ENCODE measurements at places on chromosomes 3 and 15.

DNA sequence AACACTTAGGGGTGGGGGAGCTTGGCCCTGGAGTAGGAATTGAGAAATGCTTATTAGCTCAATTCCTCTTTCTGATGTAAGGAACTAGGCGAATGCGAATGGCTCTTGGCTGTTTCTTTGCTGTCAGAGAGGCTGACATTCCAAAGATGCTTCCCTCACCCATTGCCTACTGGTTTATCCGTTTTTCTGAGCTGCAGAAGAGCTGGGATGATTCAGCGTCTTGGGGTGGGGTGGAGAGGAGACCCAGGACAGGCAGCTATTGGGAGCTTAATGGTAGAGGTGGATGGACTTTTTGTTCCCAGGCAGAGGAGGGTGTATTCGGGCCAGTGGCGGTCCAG lies 9.8 kb downstream of the PLEKHO2 start:
- DNase-seq, result no peak

- no peak for DNase-seq
Observed at GRCh38 chr3:116776880-116777785, 67.6 kb downstream of the TUSC7 start.

- no peak for DNase-seq
Observed at GRCh38 chr3:32482693-32483092, 20.0 kb downstream of the CMTM6 start.

DNA sequence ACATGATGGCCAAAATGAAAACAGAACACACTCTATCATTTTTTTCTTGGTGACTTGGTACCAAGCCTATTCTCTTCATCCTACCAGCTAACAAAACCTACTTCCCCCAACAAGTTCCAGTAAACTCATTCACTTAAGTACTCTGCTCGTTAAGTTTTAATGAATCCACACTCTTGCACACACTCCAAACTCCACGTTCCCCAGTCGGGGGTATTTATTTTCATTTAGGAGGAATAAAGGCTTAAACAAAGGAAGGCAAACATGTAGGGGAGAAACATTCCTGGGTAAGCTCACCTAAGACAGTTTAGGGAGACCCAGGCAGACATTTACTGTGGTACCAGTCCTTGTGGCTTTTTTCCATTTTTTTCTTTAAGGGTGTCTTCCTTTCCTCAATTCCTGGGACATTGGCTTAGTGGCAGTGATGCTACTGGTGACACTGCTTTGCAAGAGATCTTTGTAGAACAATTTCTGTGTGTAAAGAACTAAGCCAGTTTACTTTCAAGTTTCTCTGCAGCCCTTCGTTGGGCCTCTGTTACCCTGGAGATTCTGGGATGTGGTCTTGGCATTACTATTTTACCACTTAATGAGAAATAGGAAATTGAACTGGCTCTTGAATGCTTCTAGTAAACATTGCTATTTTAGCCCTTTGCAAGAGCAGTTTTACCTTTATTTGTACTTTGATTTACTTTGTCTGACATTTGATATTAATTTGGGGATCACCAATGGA lies 117.3 kb upstream of the C15orf61 start:
- DNase-seq, result no peak

- DNase-seq, result no peak
Observed at GRCh38 chr3:10928961-10929471, 63.5 kb upstream of the SLC6A1 start.

- DNase-seq, result peak; percentile 69
Observed at GRCh38 chr3:11290743-11291680, 18.8 kb downstream of the ATG7 start.

DNA sequence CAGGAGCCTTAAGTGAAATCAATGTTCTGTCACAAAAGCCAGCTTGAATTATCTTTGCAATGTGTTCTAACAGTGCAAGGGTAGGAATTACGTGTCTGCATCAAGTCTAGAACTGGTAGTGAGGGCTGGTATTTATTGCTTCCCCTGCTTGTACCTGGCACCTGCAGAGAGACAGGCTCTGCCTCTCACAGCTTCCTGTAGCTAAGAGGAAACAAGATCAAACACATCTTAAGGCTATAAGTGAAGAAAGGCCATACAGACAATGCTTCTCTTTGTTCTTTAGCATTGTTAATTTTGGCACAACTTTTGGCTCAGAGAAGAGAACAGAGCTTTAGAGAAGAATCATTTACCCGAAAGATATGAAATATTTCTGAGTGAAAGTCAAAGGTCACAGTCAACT lies 479.9 kb downstream of the GRM7 start:
- no peak for DNase-seq

DNA sequence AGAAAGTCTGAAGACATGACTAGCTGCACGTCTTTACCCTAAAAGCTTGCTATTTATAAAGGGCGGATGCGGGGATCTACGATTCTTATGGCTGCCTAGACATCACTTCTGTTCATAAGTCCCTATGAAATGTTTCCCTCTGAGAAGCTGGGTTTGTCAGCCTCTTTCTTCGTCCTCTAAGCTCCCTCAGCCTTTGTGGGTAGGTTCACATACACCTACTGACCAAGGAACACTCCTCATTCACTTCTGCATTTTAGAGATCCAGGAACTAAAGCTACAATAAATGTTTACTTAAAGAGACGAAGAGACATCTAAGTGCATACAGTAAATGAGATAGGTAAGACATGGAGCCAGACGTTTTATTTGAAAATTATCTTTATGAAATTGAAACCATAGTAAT lies 16.7 kb upstream of the RAMAC start:
- no peak for DNase-seq

GRCh38 chr3:186772701-186773417 lies 10.5 kb upstream of the EIF4A2 start:
- DNase-seq, result peak; percentile 27

GRCh38 chr3:36890261-36890660 lies 54.6 kb downstream of the TRANK1 start:
- DNase-seq, result no peak

DNA sequence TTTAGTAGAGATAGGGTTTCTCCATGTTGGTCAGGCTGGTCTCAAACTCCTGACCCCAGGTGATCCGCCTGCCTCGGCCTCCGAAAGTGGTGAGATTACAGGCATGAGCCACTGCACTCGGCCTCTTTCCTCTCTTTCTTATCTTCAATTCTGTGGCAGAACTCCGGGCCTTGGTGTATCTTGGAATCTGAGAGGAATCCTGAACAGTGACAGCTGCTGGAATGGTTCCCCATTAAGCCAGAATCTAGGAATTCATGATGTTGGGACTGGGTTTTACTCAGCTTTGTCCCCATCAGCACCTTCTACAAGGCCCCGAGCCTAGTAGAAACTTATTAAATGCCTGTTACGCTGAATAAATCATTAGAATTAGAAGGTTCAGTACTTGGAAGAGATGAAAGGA lies 81.4 kb downstream of the GPR156 start:
- no peak for DNase-seq

DNA sequence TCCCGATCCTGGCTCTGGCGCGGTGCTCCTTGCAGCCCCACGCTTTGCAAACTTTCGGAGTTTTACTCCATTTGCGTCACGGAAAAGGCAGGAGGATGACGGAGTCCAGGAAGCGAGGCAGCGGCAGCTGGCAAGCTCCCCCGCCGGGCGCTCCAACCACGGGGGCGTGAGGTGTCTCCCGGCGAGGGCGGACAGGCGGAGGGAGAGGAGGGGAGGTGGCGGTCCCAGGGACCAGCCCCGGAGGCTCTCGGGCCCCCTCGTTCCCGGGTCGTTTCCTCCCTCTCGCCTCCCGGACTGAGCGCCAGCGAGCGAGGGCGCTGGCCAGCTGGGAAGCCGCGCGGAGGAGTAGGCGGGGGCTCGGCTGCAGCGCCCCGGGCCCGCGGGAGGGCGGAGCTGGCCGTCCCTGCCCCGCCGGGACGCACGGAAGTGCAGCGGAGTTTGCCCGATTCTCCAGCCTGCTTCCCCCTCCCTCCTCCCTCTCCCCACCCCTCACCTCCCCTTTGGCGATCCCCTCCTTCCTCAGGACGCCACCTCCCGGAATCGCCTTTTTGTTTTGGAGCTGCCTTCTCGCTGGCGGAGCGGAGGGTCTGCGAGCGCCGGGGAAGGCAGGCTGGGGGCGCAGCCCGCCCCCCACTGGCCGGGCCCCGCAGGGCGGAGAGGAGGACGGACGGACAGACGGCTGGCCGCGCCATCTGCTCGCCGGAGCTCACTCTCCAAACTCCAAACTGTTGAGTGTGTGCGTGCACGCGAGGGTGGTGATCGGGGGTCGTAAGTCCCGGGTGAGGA lies at the start of gene SNX33:
TSS of gene SNX33 (plus strand) at position 543 of the 786 bp plus-strand sequence. CDS start 1,191 bp downstream, outside the sequence.
- DNase-seq, result peak; percentile 88

GRCh38 chr3:158713094-158713499 lies 19.2 kb downstream of the RARRES1 start:
- DNase-seq, result peak; percentile 79

DNA sequence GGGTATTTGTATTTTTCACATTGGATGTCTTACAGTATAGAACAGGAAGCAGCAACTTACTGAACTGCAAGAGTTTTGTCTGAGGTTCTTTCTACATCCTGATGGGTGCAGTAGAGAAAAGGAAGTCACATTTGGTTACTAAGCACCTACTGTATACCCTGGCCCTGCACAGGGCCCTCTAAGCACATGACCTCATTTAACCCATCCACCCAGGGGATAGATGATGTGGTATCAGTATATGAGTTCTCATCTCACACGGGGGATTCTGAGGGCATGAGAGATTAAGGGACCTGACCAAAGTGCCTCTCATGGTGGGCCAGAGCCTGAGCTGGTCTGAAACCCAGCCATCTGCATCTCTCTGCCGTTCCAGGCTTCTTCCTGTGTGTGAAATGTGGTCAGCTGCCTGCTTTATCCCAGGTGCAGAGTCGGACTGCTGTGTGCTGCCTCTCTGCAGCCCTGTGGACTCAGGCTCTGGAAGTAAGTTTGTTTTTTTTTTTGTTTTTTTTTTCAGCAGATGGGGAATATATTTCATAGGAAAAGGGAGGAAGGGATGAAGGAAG lies 17.9 kb downstream of the SLC6A11 start:
- no peak for DNase-seq

DNA sequence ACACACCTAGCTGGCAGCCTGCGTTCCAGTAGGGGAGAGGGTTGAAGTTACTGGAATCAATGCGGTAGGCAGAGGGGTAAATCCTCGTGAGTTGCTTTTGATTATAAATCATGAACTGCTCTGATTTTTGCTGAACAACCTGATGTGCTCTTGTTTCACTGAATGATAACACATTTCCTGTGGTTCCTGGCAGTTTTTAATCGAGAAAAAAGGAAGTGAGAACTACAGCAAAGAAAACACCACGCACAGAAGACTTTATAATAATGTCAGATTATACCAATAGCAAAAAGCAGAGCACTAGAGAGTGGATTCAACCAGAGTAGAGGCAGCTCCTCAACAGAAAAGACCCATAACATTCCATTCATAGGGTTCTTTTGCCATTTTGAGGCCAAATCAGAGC lies 200.8 kb upstream of the STRIT1 start:
- DNase-seq, result no peak

DNA sequence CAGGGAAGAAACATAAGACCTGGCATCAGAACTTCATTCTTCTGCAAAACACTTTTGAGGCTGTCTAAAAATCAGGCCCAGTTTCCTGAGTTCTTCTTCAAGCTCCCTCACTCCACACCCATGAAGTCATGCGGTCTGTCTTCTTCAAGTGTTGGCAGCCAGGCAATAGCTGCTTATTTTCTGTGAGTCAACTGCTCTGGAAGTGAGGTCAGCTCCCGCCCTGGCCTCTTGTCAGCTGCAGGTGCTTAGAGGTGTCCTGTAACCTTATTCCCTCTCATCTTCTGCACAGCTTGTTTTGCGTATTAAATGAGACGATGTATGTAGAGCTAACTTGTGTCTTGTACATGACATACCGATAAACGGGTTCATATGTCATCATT lies 226.1 kb downstream of the ADAMTS17 start:
- peak; percentile 86 for DNase-seq

DNA sequence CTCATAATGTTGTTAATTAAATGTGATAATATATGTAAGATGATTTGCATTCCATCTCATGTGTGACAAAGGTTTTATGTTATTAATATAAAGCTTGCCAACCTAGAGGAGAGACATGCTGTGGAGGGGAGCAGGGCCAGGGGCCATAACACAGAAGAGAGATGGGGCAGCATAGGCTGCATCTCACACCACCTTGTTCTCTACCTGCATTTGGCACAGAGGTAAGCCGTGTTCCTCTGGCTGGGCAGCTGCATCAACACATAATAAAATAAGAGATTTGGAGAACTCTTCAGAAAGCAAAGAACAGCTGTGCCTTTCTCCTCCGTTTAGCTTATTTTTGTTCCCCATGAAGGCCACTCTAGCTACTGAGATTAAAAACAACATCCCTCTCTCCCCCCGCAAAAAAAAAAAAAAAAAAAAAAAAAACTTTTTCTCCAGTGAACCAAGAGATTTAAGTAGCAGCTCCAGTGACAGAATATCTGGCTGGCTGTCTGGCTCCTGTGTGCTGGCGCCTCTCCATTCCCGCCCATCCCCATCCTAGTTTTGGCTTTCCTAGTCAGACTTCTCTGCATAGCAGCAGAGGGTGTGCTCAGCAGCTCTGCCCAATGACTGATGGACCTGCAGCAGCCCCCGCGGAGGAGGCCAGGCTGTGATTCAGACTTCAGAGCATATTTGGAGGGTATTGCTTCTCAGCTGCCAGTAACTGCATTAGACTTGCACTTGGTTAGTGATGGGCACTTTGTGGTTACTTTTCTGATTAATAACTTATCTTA lies 52.2 kb upstream of the STXBP5L start:
- peak; percentile 81 for DNase-seq

GRCh38 chr3:37228749-37229148 lies 54.4 kb upstream of the LRRFIP2 start:
- DNase-seq, result no peak

DNA sequence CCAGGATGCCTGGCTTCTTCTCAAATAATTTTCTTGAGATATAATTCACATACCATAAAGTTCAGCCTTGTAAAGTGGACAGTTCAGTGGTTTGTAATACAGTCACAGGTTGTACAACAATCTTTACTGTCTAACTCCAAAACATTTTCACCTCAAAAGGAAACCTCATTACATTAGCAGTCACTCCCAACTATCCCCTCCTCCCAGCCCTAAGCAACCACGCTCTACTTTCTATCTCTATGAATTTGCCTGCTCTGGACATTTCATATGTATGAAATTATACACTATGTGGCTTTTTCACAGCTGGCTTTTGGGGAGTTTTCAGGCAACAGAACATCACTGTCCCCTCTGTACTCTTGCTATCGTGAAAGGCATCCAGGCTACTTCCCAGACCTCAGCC lies 17.5 kb downstream of the TGM5 start:
- no peak for DNase-seq

DNA sequence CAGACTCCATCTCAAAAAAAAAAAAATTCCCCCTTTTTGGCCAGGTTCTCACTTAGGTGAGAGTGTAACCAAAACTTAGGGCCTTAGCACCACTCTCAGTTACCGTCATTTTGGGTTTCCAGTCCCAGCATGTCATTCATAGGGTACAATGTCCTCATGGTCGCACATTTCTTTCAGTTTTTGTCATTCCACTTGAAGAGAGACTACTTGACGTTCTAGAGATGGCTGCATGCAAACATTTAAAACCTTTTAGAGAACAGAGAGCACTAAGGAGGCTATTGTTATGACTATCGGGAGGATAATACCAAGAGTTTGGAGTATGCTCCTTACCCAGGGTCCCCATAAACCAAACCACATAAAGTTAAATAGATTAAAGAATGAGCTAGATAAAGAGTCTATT lies 37.9 kb upstream of the THUMPD3 start:
- DNase-seq, result no peak

All from Daoy (cell line).